ENCODE measurements at places on chromosomes 16 and 17. TPM values are rescaled to one million over a fixed set of nuclear protein-coding genes. Genes with fewer than 3 reads are reported as not detected.

- H3K4me3 ChIP-seq: no peak overlapping the region
- H3K36me3 ChIP-seq: no peaks in the 10 kb centered on the region
- no peak for DNase-seq
- no peak overlapping the region for H3K27ac ChIP-seq
Observed at GRCh38 chr17:17669580-17670235, 11.6 kb upstream of the RAI1 start.

DNA sequence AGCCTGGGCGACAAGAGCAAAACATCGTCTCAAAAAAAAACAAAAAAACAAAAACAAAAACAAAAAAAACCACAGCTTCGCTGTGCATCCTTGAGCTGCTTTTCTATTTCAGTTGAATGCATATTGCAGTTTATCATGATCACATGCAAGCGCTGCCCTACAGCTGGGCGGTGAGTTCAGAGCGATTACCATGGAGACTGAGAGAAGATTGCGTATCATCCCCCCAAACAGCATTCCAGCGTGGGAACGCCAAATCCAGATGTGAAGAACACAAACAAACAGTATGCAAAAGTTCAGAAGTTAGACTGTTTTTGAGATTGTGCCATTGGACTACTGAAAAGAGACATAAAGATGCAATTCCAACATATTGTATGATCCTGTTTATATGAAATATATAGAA is 15.1 kb upstream of the SLC52A1 start:
- peaks cover 45% of the 10 kb centered on the region for H3K4me1 ChIP-seq
- H3K27ac ChIP-seq: no peak overlapping the region
- DNase-seq: no peak
- H3K27me3 ChIP-seq: no peaks in the 10 kb centered on the region
- no peak overlapping the region for H3K4me3 ChIP-seq

GRCh38 chr16:22886927-22887326 is 73.0 kb downstream of the HS3ST2 start:
- no peak for DNase-seq
- no peak overlapping the region for H3K27ac ChIP-seq
- no peaks in the 10 kb centered on the region for H3K4me1 ChIP-seq

DNA sequence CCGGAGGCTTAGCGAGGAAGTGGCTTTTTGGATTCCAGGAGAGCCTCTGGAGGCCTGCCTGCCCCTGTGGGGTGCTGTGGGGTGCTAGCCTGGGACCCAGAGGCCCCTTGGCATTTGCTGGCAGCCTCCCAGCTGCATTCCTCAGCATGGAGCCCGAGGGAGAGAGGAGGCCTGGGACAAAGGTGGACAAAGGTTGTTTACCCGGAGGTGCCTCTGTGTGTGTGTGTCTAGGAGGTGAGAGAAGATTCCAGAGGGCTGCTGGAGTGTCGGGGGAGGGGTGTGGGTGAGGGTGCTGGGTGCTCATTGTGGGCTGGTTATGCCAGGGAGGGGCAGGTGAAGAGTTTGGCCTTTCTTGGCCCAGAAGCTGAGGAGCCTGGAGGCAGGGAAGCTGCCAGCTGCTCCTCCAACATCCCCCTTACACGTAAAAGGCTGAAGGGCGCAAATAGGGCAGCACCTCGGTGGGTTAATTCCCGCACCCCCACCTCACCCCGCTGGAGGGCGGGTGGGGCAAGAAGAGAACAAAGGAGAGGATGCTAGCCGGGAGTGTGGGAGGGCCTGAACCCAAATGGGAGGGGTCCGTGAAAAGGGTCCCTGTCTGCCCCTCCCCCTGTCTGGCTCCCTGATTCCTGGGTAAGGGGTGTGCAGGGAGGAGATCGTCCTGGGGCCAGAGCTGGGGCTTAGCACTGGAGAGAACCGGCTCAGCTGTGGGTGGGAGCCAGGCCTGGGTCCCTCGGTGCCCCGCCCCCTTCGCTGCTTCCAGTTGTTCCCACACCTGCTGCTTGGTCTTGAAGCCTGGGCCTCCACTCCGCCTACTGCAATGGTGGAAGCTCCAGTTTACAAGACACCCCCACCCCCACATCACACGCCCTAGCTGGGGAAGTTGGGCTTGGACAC is 9.9 kb downstream of the HEXIM2 start:
- H3K27me3 ChIP-seq: no peaks in the 10 kb centered on the region
- no peaks in the 10 kb centered on the region for H3K36me3 ChIP-seq
- H3K4me1 ChIP-seq: peaks cover 23% of the 10 kb centered on the region

DNA sequence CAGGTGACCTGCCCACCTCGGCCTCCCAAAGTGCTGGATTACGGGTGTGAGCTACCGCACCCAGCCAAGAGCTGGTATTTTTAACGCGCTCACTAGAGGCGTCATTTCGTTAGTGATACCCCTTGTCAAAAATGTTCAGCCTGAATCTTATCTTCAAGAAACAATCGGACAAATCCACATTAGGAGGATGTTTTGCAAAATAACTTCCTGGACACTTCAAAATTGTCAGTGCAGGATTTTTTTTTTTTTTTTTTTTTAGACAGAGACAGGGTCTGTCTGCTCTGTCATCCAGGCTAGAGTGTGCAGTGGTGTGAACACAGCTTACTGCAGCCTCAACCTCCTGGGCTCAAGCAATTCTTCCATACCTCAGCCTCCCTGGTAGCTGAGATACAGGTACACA is 63.0 kb downstream of the RMI2 start:
- no peak overlapping the region for H3K27ac ChIP-seq
- DNase-seq: no peak
- H3K4me1 ChIP-seq: no peaks in the 10 kb centered on the region
- no peaks in the 10 kb centered on the region for H3K36me3 ChIP-seq

DNA sequence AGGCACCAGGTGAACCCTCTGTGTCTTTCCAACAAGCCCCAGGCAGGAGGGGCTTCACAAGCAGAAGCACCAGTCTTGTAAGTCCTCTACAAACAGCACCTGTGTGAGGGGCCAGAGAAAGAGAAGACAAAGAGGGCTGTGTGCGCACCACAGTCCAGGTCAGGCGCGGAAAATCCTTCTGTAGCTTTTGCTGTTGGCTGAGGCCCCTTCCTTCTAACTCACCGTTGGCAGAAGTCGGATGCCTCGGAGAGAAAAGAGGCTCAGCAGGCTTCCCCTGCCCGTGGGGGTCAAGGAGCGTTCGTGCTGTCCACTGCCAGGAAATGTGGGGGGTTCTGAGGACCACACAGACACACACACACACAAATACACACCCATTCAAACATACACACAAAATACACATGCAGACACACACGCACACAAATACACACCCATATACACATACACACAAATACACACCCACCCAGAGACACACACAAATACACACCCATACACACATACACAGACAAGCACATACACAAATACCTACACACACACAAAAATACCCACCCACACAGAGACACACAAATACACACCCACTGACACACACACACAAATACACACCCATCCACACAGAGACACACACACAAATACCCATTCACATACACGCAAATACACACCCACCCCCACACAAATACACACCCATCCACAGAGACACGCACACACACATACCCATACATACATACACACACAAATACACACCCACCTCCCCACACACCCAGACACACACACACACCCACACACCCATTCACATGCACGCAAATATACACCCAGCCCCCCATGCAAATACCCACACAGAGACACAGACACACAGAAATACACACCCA is 6.8 kb downstream of the ZG16B start:
- peak; percentile 24 for DNase-seq
- H3K27ac ChIP-seq: no peak overlapping the region
- H3K27me3 ChIP-seq: no peaks in the 10 kb centered on the region
- no peak overlapping the region for H3K4me3 ChIP-seq
- H3K4me1 ChIP-seq: peaks cover 33% of the 10 kb centered on the region
- no peaks in the 10 kb centered on the region for H3K36me3 ChIP-seq

DNA sequence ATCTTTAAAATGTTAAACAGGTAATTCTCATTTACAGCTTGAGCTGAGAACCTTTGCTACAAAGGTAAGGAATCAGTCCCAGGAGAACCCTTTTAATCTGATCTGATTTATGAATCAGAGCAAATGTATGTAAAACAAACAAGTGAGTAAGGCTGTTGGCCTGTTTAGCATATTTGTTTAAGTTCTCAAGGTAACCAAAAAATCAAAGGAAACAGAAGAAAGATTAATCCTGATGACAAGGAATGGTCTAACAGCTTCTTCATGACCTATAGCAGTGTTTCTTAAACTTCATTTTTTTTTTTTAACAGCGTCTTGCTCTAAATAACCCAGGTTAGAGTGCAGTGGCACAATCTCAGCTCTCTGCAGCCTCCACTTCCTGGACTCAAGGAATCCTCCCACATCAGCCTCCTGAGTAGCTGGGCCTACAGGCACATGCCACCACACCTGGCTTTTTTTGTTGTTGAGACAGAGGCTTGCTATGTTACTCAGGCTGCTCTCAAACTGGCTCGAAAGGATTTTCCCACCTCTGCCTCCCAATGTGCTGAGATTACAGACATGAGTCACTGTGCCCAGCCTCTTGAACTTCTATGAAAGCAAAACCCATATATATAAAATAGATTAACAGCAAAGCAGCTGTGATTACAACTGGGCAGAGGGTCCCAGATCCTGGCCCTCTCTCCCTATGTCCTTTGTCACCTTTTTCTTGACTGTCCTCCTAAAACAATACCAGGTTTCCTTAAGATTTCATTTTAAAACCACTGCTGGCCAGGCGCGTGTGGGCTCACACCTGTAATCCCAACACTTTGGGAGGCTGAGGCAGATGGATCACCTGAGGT is 5.1 kb upstream of the JPT1 start:
- H3K4me1 ChIP-seq: peaks cover 8% of the 10 kb centered on the region
- no peak for DNase-seq

Gene DPEP1
- not detected for total RNA-seq

Gene SPIRE2
- total RNA-seq: 1.4 TPM

Gene KIF2B
- not detected for total RNA-seq

Gene BCL6B
- 0.59 TPM for total RNA-seq

DNA sequence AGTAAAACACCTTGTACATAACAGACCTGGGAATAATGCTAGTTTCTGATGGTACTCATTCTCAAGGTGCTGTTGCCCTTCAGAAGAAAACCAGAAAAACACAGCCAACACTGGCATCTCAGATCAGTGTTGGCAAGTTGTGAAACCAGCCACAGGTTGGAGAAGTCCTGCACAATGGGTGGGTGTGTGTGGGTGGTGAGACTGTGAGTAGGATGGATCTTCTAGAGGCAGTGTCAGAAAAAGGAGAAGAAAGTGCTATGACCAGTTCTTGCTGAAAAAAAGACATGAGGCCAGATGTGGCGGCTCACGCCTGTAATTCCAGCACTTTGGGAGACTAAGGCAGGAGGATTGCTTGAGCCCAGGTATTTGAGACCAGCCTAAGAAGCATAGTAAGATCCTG is 35.2 kb upstream of the SMIM36 start:
- no peaks in the 10 kb centered on the region for H3K36me3 ChIP-seq
- no peak for DNase-seq
- no peaks in the 10 kb centered on the region for H3K4me1 ChIP-seq
- H3K4me3 ChIP-seq: no peak overlapping the region
- no peak overlapping the region for H3K27ac ChIP-seq

DNA sequence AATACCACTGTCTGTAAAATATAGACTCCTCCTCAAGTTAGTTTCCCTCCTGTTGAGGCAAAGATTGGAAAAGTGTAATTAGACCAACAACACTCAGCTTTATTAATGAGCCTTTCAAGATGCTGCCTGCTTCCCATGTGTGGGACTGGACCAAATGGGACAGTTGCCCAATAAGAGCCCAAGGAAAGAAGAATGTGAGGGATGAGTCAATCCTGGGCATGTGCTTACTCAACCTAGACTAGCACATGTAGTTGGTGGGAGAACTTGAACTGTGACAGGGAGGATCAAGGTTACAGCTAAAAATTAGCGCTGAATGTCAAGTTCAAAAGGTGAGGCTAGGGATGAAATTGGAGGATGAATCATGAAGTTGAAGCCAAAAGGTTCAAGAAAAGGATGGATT is 435.5 kb downstream of the CA10 start:
- H3K27me3 ChIP-seq: no peaks in the 10 kb centered on the region
- DNase-seq: no peak
- no peaks in the 10 kb centered on the region for H3K36me3 ChIP-seq
- H3K4me1 ChIP-seq: no peaks in the 10 kb centered on the region
- H3K4me3 ChIP-seq: no peak overlapping the region
- H3K27ac ChIP-seq: no peak overlapping the region

- no peak overlapping the region for H3K27ac ChIP-seq
- no peaks in the 10 kb centered on the region for H3K4me1 ChIP-seq
Observed at GRCh38 chr16:79184464-79185030, 416.0 kb downstream of the MAF start.

- no peak overlapping the region for H3K27ac ChIP-seq
- H3K36me3 ChIP-seq: no peaks in the 10 kb centered on the region
- no peaks in the 10 kb centered on the region for H3K27me3 ChIP-seq
- DNase-seq: no peak
- H3K4me3 ChIP-seq: no peak overlapping the region
Observed at GRCh38 chr17:80425835-80426426, 11.0 kb downstream of the ENDOV start.

DNA sequence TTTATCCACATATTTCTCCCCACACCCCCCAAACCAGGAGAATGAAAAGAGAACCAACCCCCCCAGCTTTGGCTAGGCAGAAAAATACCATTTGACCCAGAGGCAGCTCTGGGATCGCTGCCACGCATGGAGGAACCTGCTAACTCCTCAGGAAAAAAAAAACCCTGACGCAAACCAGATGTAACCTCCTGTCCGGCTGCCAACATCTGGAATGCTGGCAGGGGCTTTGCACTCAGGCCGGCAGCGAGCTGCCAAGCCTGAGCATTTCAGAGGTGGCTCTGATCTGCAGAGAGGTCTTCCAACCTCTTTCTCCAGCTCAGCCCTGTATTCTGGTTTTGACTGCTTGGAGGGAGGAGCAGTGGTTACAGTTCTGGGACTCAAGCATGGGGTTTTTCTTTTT is 8.2 kb downstream of the IGFBP4 start:
- no peak overlapping the region for H3K4me3 ChIP-seq
- H3K4me1 ChIP-seq: peaks cover 15% of the 10 kb centered on the region
- no peak for DNase-seq
- no peaks in the 10 kb centered on the region for H3K27me3 ChIP-seq

Measured in CD8-positive, alpha-beta memory T cell (primary cell).